Stimulated activated naive CD8-positive, alpha-beta T cell treated with anti-CD3 and anti-CD28 coated beads, Interleukin-15, Interleukin-2, amounts not matched to agents 100 U/mL and 50 U/mL, for 24 hours (primary cell): ENCODE measurements at places on chromosomes 7 and 10.

- DNase-seq: peak; percentile 25
These were observed 159.6 kb downstream of the PARD3 start for GRCh38 chr10:34655286-34656170.

DNA sequence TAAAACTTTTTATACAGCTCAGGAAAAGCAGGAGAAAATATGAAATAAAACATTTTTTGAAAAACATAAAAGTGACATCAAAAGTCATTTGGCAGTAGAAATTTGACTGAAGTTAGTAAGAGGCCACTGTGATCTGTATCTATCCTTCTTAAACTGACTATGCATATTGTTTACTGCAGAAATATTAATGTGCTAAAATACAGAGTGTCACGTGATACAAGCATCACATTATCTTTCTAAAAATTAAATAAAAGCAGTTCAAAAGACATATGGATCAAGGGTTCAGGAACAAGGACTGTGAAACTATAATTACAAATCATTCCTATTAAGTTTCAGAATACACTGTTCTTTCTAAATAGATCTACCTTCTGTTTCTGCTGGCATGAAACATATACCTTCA is 33.7 kb downstream of the PARP12 start:
- DNase-seq: no peak

DNA sequence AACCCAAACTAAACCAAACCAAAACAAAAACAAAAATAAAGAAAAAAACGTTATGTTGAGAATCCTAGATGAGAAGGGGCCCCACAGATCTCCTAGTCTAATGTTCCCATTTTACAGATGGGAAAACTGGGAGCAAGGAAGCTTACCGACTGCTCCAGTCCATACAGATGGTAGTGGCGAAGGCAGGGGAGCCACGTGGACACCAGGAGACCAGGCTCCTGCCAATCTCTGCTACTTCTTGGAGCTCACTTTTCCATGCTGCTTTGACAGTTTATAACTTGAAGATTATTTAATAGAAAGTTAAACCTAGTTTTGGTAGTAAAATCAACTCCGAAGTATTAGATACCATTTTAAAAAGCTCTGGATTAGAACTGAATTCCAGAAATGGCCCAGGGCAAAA is 62.0 kb downstream of the GATA3 start:
- no peak for DNase-seq

DNA sequence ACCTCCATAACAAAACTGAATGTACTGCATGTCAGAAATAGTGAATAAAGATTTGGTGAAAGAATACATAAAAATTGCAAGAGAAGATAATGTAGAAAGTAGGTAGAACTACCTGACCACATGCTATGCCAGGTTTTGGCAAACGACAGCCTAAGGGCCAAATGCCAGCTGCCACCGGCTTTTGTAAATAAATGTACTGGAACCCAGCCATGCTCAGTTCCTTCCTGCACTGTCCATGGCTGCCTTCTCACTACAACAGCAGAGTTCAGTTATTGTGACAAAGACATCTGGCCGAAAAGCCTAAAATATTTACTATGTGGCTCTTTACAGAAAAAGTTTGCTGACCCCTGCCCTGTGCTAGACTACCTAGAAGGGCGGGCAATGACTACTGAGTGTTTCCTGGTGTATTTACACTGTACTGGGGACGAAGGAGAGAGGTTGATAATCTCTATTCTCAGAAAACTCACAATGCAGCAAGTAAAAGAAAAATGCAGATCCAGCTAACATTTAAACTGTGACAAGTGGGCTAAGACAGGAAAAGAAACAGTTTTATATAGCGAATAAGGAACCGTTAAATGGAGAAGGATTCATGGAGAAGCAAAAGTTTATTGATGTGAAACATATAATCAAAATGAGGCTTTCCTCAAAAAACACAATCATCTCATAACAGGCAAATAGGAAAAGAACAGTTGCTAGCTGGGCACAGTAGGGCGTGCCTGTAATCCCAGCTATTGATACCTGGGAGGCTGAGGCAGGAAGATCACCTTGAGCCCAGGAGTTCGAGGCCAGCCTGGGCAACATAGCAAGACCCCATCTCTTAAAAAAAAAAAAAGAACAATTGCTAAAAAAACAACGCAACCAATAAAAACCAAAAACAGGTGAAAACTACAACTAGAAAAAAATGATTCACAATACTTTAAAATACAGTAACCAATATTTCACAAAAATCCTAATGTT is 13.7 kb downstream of the KIN start:
- DNase-seq: no peak

GRCh38 chr7:42137431-42137830 is 99.6 kb downstream of the GLI3 start:
- no peak for DNase-seq

DNA sequence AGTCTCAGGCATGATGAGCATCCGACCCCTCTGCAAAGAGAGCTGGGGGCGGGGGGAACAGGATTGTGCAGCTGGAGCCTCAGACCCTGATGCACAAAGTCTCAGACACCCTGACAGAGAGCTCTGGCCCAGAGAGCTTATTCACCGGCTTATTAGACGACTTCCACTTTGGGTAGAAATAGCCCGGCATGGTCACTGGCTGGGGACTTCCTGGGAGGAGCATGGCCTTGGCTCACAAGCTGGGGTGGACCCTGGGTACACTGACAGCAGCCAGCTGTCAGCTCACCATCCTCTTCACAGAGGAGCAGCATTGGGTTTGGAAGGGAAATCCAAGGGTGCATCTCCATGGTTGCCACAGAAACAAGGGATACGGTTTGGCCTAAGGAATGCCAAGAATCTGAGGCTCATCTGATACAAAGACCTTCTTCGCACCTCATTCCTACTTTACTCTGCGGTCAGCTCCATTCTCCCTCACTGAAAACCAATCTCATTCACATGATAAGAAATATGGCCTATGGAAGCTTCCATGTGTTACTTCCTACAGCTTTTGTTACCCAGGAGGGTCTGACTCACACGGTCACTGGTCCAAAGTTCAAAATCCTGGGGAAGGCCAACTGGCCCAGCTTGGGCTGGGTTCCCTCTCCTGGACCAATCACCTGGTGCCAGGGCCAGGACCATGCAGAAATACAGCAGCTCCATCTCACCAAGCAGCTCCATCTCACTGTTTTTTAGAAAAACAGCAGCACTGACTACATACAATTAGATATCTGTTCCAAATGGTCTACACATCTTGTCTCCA is 25.1 kb downstream of the ZNF467 start:
- DNase-seq: no peak

GRCh38 chr10:130430852-130431704 is 294.9 kb downstream of the GLRX3 start:
- no peak for DNase-seq

- DNase-seq: no peak
These were observed 293.1 kb downstream of the ARHGAP12 start for GRCh38 chr10:31635415-31636065.

DNA sequence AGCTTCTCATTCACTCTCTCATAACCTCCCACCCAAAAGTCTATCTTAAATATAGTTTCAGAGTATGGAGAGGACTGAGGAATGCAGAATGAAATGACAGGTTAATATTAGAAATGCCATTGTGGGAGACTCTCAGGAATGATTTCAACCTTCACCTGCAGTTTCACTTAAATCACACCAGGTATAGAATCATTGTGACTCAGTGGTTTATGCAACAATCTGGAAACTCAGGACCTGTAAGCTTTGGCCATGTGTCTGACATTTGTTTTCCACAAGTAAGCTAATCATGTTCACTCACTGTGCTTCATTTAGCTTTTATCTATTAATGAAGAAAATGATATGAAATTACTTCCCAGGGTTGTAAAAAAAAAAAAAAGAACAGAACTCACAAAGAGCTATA is 8.7 kb upstream of the PTPN12 start:
- DNase-seq: no peak
